ENCODE measurements at places on chromosomes 13 and 19.
A peak's percentile ranks its signal among the peaks of the same experiment; 100 is the strongest.

DNA sequence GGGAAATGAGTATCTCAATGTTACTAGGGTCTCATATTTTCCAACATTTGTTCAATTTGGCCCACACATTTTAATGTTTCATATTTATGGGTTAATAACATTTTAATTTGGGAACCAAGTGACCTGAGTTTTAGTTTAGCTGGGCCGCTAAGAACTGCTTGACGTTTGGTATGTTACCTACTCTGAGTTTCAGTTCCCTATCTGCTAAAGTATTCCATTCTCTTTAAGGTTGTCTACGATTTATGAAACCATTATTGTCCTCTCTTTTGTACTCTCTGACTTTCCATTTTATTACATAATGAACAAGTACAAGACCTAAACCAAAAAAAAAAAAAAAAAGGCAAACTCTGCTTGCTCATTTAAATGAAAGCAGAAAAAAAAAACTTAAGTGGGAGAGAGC lies 89.9 kb downstream of the FGF14 start:
- no peak for DNase-seq

DNA sequence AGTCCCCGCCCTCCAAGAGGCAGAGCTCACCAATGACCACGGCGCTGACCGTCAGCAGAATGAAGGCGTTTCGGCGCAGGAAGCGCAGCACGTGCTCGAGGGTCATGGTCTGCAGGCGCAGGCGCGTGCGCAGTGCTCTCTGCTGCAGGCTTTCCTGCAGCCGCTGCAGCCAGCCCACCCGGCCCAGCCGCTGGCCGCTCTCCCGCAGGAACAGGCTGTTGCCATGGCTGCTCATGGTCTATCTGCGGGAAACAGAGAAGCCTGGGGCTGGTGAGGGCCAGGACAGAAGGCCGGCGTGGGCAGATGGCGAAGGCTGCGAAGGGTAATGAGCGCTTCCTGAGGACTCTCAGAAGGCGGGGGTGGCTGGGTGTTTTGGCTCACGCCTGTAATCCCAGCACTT lies 7.0 kb downstream of the SLC1A6 start:
- no peak for DNase-seq

GRCh38 chr13:75537401-75538365 lies at the start of gene COMMD6:
TSS of gene COMMD6 (minus strand) at chr13:75537841. CDS start at chr13:75537805, 36 bp downstream.
- peak; percentile 45 for DNase-seq

DNA sequence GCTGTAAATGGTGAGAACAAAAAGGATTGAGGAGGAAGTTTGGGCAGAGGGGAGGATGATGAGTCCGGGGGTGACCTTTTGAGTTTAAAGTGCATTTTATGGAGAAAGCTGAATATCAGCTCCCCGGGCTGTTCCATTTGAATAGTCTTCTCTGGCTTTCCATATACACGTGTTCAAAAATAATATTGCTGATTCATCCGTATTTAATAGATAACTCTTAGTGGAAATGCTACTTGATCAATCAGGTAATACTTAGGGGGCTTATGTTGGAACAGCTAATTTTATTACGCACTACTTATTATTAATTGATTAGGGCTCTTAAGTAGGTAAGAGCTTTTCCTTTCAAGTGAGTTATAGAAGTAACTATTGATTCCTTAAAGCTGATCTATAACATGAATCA lies 76.4 kb downstream of the ERCC5 start:
- DNase-seq = no peak
